Stimulated activated CD4-positive, alpha-beta T cell treated with anti-CD3 and anti-CD28 coated beads, TNF-alpha, amount 100 ng/mL, for 1 hour (primary cell): ENCODE measurements at places on chromosomes 11 and 22.

DNA sequence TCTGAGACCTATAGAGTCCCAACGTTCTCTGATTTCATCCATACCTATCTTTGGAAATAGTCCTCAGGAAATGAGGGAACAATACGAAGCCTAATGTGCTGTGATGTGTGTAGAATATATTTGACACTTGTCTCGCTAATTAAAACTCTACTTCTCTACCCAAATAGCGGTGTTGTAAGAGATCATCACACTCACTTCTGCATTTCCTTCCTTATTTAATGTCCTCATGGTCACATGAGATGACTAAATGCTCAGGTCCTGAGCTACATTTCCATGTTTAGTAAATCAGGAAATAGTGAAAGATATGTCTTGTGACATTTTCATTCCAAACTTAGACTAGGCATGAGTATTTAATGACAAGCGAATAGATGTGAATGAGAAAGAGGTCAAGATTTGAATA lies 112.3 kb downstream of the MAML2 start:
- no peak for DNase-seq

DNA sequence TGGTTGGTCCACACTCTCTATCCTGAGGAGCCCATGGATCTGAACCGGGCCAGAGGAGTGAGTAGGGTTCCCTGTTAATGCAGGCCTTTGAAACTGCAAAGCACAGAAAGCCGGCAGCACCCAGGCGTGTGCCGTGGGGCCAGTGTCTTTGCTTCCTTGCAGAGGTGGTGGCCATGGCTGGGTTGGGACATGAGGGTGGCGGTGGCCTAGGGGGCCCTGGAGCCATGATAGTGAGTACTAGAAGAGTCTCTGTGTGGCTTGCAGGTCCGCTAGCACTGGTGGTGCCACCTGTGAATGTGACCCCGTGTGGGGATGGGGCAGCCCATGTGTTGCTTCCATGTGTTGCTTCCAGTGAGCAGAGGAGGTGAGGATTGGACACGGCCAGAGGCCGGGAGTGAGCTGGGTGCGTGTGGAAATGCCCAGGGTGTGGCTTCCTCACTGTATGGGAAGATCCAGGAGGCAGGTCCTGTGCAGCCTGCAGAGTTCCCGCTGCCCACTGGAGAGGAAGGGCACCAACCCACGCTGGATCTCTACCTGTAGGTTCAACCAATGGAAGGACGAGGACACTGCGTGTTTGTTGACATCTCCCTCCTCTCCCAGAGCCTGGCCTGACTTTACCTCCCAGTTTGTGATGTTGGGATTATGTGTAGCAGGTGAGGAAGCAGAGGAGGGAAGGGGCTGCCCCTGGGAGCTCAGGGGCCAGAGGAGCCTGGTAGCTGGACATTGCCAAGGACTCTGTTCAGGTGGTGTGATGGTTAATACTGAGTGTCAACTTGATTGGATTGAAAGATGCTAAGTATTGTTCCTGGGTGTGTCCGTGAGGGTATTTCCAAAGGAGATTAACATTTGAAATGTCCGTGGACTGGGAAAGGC lies 796.6 kb downstream of the TBC1D22A start:
- no peak for DNase-seq

- DNase-seq, result no peak
These were observed 419.7 kb upstream of the CNTN5 start for GRCh38 chr11:98600786-98601773.

DNA sequence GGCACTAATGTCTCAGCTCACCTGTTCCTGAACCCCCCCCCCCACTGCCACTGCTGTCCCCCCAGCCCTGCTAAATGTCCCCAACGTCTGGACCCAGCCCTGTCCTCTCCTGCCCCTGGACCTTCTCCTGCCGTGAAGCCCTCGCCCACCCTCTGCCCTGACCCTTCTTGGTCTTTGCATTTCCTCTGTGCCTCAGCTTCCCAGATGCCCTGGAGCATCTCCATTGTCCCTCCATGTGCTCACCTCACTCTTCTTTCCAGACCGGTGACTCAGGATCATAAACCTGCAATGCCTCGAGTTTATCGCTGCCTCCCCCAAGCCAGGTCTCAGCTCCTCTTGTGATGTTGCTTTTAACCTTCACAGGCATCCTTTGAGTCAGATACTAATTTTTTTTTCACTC lies 416.4 kb downstream of the BRD1 start:
- DNase-seq, result no peak

DNA sequence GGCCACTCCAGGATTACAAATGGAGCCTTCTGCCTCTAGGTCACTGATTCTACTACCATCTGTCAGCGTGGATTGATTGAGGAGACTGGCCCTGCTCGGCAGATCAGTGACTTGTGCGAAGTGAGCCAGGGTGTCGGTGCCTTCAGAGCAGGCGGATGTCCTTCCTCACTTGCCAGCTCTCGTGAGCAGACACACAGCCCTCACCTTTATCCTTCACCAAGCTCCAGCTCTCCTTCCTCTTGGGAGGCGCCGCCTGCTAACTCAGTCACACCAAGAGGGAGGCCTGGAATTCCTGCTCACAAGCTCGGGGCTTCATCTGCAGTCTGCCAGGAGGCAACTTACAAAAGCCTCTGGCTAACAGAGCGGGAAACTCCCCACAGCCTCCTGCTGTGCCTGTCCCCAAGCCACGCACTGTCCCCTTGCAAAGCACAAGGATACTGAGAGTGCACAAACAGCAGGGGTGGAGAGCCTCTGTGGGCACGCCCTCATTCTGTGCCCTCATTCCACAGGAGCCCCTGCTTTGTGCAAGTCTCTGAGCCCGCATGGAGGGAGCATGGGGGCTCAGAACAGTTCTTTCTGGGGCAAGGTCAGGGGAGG lies 3.5 kb upstream of the TCF20 start:
- DNase-seq, result no peak

DNA sequence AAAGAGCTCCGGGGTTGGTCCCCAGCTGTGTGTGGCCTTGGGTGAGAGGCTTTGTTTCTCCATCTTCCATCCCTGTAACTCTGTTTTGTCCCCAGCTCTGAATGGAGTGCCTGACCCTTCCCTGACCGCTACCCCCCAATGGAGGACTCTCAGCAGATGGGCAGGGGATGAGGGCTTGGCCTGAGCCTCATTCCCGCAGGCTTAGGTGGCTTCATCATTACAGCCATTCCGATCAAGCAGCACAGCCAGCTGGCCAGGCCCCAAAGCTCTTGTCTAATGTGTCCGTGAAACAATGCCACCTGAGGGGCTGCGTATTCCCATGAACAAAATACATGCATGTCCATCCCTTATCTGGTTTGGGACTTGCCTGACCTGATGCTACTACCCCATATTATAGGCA lies 3.9 kb upstream of the CDC42EP2 start:
- no peak for DNase-seq

DNA sequence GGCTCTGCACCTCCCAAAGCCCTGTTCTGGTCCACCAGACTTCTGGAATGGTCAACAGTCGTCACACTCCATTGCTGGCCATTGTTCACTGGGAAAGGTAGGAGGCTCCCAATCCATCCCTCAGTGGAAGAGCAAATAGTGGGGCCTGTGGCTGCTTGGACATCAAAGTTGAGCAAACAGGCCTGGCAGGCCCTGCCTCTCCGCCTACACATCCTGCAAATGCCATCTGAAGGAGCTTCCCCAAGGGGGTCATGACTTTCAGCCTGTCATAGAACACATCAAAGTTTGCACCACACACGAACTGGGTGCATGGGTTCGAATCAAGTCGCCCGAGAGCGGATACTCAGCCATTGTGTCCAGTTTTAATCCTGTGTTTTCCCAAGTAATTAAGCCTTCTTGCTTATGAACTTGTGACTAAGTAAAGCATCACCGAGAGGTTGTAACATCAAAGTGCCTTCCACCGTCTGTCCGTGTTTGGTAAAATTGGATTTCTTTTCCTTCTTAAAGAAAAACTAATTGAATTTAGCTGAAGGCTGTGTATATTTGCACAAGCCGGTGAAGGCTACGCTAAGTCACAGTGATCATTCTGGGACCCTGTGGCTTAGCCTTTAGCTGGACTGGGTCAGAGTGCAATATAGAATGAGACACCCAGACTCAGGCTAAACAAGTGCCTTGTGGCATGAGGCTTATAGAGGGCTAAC lies 36.1 kb downstream of the CLPB start:
- DNase-seq, result no peak

DNA sequence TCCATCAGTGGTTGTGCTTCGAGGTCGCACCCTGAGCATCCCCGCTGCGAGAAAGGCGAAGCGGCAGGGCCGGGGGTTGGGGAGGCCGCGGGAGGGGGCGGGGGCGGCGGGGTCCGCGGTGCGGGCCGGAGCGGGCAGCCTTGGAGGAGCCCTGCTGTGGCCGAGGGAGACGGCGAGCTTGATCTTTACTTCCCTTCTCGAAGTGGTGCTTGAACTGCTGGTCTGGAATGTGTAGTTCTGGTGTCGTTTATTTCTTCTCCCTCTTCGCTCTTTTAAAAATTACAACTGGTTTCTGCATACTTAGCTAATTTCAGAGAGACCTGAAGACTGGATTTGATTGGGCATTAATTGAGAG lies 1.1 kb downstream of the APLP2 start:
- DNase-seq, result no peak

GRCh38 chr22:28927630-28928029 lies 44.3 kb downstream of the ZNRF3 start:
- DNase-seq, result no peak

DNA sequence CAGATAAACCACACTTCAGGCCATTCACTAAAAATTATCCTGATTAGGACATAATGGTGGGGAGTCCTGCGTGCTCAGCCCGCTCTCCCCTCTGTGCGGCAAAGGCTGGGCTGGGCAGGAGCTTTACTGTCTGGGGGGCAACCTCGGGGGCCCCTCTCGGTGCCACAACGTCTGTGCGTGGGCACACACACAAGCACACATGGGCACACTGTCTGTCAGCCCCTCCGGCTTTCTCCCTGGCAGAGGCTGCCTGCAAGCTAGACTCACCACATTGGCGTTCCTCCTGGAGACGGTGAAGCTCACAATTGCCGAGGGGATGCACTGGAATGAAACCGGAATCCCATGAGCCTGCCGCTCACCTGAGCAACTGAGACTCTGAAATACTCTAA lies 5.2 kb downstream of the MLC1 start:
- no peak for DNase-seq

DNA sequence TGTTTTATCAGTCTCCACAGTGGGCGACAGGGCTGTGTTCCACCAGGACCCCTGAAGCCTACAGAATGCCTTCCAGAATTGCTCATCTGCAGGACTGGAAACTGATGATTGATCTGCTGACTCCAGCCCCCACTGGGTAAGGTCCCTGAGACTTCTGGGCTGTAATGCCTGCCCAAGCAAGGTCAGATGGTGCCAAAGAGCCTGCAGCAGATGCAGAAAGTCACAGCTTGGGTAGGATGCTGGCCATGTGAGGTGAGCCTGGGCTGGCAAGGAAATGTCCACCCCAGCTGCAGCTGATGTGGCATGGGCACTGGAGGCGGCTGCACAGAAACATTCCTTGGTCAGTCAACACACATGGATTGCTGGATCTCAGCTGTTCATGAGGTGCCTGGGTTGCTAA lies 30.9 kb downstream of the LRRC32 start:
- DNase-seq, result no peak

- no peak for DNase-seq
These were observed 49.9 kb upstream of the THY1 start for GRCh38 chr11:119472856-119473222.
